NCI-H1105 treated with DMSO at 0.1 percent for 48 hours (cell line): ENCODE measurements at places on chromosomes 13 and 19.

- no peak for DNase-seq
These were observed 70.6 kb upstream of the C13orf46 start for GRCh38 chr13:114044486-114044885.

DNA sequence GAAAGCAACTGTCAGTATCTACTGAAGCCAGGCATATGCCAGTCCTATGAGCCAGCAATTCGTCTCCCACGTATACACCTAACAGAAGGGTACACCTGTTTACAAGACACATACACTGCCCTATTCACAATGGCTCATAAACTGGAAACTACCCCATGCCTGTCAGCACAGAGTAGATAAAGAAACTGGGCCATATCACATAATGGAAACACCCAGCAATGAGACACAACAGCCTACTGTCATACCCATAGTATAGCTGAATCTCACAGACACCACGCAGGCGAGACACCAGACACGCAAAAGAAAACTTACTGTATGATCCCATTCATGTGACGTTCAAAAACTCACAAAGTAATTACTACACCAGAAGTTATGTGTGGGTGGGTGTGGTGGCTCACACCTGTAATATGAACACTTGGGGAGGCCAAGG lies 15.7 kb downstream of the NOSIP start:
- no peak for DNase-seq

DNA sequence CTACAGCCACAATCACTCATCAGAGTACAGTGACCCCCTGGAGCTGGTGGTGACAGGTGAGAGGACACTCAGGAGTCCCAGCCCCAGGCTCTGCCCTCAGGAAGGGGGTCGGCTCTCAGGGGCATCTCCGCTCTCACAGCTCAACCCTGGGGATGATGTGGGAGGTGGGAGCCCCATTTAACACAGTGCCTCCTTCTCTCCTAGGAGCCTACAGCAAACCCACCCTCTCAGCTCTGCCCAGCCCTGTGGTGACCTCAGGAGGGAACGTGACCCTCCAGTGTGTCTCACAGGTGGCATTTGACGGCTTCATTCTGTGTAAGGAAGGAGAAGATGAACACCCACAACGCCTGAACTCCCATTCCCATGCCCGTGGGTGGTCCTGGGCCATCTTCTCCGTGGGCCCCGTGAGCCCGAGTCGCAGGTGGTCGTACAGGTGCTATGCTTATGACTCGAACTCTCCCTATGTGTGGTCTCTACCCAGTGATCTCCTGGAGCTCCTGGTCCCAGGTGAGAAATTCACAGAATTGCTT lies 1.0 kb downstream of the LILRA2 start:
- DNase-seq: no peak

DNA sequence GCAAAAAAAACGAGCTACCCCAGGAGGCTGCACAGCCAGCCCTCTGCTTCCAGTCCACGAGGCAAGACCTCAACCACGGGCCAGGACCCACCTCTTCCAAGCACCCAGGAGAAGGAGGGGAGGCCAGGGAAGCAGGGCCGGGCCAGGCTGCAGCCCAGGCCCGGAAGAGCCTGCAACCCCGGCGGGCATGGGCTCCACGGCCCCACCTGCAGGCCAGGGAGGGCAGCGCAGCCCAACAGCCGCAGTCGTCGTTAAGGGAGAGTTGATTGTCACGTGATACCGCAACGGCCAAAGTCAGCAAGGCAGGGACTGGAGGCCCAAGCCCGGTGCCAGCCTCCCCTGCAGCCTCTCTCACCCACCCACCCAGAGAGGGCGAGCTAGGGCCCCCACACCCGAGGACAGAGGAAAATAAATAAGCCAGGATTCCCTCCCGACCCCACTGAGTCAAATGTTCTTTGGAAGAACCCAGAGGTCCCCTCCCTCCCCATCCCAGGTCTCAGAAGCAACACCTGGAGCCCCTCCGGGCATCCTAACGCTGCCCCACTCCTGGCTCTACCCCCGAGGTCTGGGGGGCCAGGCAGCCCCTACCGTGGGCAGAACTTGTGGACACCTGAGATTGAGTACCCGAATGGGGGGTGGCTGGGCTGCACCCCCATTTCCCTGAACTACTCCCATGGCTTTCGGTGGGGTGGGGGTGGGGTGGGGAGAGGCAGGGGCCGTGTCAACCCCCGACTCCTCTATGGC lies 5.2 kb upstream of the REXO1 start:
- DNase-seq: peak; percentile 63

DNA sequence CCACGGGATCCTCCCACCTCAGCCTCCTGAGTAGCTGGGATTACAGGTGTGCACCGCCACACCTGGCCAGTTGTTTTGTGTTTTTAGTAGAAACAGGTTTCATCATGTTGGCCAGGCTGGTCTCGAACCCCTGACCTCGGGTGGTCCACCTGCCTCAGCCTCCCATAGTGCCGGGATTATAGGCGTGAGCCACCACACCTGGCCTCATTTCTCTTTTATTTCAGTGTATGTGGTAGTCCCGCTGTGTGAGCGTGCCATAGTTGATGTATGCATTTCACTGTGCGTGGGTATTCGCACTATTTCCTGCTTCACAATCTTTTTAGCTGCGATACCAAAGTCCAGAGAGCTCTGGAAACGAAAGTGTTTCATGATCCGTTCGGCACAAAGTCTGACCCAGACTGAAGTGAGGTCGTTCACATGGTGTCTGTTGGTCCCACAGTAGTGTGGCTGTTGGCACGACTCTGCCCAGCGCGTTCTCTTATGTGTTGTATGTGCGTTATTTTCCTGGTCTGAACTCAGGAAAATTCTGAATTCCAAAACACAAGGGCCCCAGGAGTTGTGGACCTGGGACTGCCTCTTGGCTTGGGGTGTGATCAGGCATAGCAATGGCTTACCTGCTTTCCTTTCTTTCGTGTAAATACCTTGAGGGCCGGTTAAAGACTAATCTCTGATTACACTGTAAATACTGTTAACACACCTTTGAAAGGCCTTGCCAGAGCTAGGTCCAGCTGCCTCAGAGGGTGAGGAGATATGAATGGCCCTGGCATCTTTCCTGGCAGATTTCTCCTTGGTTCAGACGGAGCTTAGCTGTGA lies 8.6 kb downstream of the EPN1 start:
- DNase-seq: no peak

DNA sequence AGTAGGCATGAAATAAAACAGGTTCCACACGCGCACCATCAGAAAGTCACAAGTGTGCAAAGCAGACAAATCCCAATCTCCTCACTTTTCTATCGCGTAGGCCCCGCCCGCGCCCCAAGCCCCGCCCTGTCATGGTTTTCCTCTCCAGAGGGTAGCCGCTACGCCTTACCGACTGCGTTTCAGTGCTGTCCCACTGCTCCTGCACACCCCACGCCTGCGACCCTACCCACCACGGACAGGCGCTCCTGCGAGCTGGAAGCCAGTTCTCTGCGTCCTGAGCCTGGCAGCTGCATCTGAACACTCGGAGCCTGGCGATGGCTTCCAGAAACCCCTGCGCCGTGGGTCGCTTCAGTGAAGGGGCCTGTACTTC lies 379 bp upstream of the ZNF470 start:
- DNase-seq: no peak

GRCh38 chr19:16075430-16076153 lies 703 bp upstream of the TPM4 start:
- no peak for DNase-seq

GRCh38 chr13:110957181-110957884 lies 42.5 kb upstream of the ANKRD10 start:
- no peak for DNase-seq

DNA sequence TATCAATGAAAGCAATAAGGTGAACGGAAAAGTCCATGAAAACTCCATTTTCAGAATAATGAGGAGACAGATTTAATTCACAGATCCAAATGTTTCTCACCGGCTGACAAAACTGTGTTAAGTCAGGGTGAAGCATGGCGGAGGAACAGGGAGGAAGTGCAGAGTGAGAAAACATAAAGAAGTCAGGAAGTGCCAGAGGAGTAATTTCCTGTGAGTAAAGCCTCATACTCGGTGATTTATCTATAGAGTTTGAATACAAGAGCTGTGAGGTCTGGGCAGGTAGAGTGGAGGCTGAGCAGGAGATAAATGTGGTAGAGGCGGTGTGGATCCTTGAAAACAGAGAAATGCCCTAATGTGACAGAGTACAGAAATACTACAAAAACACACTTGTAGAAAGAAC lies 11.4 kb downstream of the CARD8 start:
- DNase-seq: no peak

- DNase-seq: peak; percentile 97
These were observed 372 bp upstream of the ZNF699 start for GRCh38 chr19:9309974-9310446.

- no peak for DNase-seq
These were observed 27.0 kb downstream of the NFIX start for GRCh38 chr19:13022111-13022858.

GRCh38 chr19:28170066-28170465 lies 1042.9 kb downstream of the UQCRFS1 start:
- DNase-seq: peak; percentile 94

GRCh38 chr13:114286808-114287207 lies 5.4 kb downstream of the UPF3A start:
- no peak for DNase-seq

DNA sequence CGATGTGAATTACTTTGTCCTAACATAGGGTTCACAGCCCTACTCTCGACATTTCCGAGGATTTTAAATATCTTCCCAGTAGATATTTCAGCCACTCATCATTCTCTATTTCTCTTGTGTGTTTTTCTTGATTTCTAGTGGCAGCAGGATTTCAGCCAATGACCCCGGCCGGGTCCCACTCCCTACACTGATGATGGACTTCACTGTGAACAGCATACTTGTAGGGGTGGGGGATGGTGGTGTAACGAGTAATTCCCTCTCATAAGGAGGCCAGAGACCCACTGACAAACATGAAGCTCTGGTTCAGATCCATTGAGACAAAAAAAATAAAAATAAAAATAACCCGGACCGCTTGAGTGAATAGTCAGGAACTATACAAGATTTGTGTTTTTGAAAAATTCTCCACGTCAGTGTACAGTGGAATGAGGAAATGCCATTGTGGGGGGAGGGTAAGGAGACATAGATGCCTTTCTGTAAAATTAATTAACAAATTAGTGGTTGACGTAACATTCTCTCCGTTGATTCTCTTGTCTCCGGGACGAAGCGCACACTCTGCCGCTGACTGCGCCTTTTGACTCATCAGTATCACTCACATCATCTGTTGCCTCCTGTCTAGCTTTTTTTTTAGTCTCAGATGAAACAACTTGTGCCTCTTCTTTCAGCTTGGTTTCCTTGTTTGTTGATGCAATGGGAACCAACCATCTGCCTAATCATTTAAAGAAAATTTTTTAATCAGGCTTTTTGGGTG lies 48.8 kb upstream of the IRS2 start:
- DNase-seq: peak; percentile 70

DNA sequence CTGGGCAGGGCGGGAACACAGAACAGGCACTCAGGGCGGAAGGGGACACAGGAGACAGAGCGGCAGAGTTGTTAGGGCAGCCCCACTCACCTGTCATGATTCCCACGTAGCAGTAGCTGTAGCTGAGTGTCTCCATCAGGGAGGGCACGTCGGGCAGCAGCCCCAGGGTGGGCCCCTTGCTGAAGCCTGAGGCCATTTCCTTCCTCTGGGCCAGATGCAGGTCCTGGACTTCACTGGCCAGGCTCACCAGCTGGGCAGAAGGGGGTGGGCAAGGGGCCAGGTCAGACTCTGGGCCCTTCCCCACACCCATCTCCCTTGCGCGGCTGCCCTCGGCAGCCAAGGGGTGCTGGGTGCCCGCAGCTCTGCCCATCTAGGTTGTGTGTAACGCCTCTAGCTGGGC lies 5.9 kb downstream of the MBOAT7 start:
- no peak for DNase-seq

GRCh38 chr19:41932259-41932719 lies 4.0 kb upstream of the ERFL start:
- DNase-seq: no peak

DNA sequence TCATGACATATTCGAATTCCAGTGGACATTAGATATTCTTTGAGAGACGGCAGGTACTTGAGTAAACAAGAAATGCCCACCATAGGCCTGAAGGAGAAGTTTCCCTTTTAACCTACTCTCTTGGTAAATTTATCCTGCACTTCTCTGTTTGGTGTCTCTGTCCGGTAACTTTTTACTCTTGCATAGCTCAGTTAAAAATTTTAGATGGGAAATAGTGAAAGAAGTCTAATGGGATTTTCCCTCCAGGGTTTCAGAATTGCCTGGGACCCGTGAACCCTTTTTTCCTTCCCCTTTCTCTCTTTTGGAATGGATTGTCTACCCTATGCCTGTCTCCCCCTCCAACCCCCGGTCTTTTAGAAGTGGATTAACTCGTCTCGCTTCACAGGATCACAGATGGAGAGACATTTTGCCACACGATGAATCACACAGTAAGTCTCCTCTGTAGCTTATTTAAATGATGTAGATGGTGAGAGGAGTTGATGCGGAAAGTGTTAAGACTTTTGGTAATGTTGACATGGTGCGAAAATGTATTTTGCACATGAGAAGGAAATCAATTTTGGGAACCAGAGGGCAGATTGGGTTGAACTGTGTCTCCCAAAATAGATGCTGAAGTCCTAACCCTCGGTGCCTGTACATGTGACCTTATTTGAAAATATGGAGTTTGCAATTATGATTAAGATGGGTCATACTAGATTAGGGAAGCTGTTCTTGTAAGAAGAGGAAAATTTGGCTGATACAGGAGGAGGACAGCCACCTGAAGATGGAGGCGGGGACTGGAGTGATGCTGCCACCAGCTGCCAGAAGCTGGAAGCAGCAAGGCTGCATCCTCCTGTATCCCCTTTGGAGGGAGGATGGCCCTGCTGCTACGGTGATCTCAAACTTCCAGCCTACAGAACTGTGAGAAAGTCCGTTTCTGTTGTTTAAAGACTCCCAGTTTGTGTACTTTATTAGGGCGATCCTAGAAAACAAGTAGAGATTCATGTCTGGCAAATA lies 711 bp upstream of the MIPEP start:
- peak; percentile 18 for DNase-seq

DNA sequence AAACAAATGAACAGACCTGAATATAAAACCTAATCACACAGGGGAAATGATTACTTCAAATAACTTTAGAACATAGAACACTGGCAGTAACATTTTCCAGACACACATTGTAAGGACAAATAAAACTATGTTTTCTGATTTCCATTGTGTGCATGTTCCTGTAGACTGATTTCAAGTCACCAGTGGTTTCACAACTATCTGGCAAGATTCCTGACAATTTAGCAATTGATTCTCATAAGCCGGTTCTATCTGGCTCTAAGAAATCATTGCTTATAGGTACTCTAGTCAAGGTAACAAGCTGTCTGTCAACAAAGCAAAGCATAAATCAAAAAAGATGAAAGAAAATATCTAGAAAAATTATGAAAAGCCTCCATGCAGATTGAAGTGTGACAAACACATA lies 19.6 kb upstream of the PCCA start:
- no peak for DNase-seq

GRCh38 chr19:16561382-16561781 lies 10.8 kb downstream of the SLC35E1 start:
- no peak for DNase-seq
